Kasumi-1 (cell line): ENCODE measurements at places on chromosomes 1 and 21.

- no peak for DNase-seq
These were observed 80.6 kb upstream of the SLFNL1 start for GRCh38 chr1:41101950-41102607.

GRCh38 chr1:114609026-114609425, 27.6 kb upstream of the BCAS2 start:
- DNase-seq: no peak

GRCh38 chr1:29499104-29499650, 262.9 kb downstream of the PTPRU start:
- DNase-seq: no peak

- no peak for DNase-seq
These were observed 28.8 kb downstream of the KRTAP21-3 start for GRCh38 chr21:30689822-30690221.

- DNase-seq: no peak
These were observed 11.6 kb upstream of the TFF1 start for GRCh38 chr21:42377951-42378340.
